ENCODE measurements at places on chromosomes 11 and 22.

DNA sequence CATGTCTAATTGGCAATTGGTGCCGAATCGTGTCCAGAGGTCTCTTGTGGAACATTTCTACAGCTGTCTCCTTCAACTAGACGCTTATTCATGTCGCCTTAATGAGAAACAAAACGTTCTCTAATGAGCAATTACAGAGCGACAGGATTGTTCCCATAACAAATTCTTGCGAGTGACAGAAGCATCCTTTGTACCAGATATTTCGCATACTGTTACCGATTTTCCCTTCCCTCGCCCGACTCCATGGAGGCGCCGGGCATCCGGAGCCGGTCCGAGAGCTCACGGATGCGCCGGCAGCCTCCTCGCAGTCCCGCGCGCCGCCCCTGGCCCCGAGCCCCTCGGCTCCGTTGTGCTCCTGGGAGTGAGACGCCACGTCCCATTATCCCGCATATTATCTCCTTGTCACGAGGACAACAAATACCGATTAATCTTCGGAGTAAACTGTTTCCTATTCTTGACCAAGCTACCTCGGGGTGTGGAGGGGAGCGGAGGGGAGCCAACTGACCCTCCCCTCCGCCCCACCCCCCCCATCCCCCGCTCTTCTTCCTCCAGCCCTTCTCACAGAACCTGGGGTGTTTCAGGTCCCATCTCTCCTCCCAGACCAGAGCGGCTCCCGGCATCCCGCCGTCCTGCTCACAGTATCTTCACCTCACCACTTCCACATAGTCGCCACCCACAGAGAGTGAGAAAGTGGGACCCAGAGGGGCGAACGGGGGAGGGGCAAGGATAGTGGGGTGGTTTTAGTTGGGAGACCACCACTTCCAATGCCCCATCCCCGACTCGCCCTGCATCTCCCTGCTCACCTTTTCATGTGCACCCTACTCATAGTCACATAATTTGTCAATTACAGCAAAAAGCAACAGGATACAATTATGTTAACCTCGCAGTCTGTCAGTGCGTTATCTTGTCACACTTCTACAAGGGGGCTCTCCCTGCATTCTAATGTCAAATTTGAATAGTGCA is 11.4 kb downstream of the PAX6 start:
- no peak for DNase-seq

- no peak for DNase-seq
Observed at GRCh38 chr11:39236916-39237315, 2222.5 kb downstream of the LRRC4C start.

- DNase-seq: no peak
Observed at GRCh38 chr22:37792494-37792893, 15.2 kb upstream of the GCAT start.

GRCh38 chr11:43756575-43756974 is 76.0 kb downstream of the HSD17B12 start:
- peak; percentile 65 for DNase-seq

DNA sequence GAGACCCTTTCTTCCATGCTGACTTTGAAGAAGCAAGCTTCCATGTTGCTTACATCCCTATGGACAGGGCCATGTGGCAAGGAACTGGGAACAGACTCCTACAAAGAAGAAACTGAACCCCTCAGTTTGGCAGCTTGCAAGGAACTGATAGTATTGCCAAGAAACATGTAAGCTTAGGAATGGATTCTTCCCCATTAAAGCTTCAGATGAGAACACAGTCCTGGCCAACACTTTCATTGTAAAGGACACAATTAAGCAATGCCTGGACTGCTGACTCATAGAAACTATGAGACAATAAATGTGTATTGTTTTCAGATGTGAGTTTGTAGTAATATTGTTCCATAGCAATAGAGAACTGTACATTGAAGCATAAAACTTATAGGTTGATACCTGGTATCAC is 82.4 kb downstream of the AASDHPPT start:
- DNase-seq: peak; percentile 90

- no peak for DNase-seq
Observed at GRCh38 chr22:35539487-35539886, 1.1 kb upstream of the RASD2 start.

DNA sequence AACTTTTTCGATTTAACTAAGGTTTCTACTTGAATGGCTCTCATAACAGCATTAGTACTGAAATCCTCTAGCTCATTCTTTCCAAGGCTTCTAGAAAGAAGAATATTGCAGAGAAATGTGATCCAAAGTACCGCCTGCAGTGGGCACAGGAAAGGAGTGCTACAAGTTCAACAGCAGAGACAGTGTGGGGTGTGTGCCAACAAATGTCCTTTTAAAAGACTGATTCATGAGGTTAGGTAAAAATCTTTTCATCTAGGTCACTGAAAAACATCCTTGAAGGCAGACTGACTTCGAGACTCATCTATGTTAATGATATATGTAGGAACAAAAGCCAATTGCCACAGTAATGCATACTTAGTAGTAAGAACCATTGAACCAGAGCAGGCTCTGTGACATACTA is 349.1 kb upstream of the PITPNB start:
- DNase-seq: no peak

DNA sequence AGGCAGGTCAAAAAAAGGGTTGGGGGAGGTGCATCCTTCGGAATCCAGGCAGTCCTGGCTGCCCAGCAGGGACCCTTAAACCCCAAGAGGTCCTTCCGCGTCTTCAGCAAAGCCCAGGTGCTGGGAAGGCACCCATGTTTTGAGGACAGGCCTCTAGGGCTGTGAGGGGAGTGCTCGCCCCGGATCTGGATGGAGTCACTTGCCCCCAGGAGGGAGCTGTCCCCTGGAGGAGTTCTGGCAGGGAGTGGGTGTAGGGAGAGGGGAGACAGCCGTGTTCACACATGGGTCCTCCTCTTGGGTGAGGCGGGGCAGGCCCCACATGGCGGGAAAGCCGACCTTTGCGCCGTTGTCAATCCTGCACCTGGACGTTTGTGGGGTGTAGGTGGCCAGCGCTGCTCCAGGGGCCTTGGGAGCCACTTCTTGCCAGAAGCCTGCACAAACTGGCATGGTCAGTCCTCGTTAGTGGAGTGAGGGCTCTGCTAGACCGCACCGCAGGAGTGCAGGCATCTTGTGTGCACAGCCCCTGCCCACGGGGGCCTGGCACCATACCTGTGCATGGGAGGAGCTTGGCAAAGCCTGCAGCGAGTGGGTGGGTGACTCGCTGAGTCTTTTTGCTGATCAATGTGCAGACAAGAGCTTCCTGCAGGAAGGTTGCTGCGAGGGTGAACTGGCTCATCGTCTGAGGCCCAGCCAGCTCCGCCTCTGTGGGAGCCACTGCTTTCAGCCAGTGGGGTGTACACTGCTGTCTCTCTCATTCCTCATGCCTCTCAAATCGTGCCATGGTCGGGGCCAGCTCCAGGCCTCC is 16.0 kb downstream of the PPIL2 start:
- DNase-seq: no peak

GRCh38 chr22:30246814-30247376 is 336 bp upstream of the LIF start:
- no peak for DNase-seq

DNA sequence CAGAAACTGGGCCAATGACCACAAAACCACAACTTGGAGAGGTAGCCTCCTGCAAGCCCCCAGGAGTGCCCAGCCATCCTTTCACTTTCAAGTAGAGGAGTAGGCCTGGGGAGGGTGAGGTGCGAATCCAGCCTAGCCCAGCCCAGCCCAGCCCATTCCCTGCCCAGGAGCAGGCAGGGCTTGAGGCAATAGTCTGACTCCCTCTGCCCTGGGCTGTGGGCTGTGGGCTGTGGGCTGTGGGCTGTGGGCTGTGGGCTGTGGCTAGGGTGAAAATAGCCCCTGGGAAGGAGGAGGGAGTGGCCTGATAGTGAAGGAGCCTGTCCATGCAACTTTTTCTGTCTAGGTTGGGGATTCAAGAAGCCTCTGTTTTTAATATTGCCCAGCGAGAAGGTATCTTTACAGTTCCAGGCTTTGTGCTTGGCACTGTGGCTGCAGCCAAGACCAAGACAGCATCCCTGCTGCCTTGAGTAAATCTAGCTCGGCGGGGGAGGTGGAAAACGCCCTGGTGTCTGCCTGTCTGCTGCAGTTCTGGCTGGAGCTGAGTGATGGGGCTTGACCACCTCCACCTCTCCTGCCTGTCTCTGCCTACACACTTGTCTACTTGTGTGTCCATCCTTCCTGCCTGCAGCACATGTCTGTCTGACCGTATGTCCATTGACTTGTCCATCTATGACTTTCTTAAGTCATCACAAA is 40.7 kb downstream of the LMO1 start:
- no peak for DNase-seq

GRCh38 chr11:80838153-80838552 is 1397.3 kb upstream of the TENM4 start:
- DNase-seq: no peak

- DNase-seq: no peak
Observed at GRCh38 chr11:35003186-35003585, 86.8 kb downstream of the PDHX start.

- DNase-seq: peak; percentile 75
Observed at GRCh38 chr11:111429066-111429506, 50.0 kb upstream of the POU2AF1 start.

- peak; percentile 79 for DNase-seq
Observed at GRCh38 chr11:10409207-10409661, 45.8 kb upstream of the AMPD3 start.

- DNase-seq: no peak
Observed at GRCh38 chr11:91810871-91811270, 413.7 kb upstream of the FAT3 start.

DNA sequence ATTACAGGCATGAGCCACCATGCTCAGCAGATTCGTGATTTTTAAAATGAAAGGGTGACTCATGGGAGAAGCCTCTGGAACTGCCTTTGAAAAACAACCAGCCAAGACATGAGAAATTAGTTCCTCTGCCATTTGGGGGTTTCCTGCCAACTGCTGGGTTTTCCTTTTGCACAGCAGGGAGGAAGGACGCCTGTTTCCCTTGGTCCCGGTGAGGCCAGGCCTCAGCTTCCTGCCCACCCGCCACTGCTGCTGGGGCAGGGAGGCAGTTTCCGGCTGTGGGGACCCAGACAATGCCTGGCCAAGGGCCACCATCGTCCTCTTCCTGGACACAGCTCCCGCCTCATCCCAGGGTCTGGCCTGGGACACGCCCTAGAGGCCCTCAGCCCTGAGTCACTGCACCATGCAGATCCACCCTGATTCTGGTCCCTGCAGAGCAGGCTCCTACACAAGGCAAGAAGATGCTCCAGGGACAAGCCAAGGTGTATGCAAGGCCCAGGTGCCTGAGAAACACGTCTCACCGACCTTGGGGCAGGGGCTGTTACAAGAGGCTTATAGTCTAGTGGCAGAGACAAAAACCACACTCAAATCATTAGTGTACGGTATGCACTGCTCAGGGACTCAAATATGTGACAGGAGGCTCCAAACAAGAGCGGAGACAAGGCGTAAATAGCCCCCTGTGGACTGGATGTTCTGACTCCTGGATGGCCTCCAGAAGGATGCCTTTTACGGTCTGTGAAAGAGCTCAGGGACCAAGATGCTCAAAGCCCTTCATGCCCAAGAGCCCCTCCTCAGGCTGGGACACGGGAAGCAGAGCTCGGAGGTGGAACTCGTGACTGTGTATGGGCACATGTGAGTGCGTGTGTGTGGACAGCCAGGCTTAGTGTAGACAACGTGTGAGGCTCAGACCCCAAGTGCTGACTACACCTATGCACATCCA is 10.0 kb downstream of the PPM1F start:
- peak; percentile 68 for DNase-seq
